ENCODE measurements at places on chromosomes 2 and 18.

- no peak for DNase-seq
These were observed 114.4 kb downstream of the FAM124B start for GRCh38 chr2:224287531-224287930.

GRCh38 chr18:31070206-31070605 lies 27.7 kb upstream of the DSC3 start:
- no peak for DNase-seq

DNA sequence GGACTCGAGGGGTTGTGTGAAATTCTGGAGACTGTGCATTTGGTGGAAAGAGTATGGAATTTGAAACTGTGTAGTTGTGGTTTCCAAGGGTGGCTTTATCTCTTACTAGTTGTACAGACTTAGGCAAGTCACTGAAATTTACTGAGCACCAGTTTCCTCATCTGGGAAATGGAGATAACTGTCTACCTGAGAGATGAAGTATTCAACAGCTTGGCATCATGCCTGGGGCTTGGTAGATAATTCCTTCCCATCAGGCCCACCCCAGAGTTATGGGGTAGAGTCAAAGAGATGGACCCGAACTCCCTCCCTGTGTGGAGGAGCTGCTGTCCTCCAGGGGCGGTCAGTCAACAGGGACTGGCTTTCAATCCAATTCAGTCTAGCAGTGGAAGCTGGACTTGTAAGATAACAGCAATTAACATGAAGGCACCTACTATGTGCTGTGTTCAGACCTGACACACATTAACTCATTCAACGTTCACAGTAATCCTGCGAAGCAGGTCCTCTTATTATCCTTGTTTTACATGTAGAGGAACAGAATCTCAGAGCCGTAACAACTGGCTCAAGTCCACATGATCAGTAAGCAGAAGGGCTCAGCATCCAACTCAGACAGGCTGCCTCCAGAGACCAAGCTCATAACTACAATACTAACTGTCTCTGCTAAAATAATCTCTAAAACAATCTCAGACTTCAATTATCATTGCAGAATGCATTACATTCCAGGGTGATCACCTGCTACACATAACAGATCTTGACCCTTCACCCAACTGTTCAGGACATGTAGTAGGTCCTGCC lies 432.1 kb downstream of the LPIN1 start:
- no peak for DNase-seq

- DNase-seq: no peak
These were observed 3.5 kb upstream of the SMCHD1 start for GRCh38 chr18:2651981-2652380.

DNA sequence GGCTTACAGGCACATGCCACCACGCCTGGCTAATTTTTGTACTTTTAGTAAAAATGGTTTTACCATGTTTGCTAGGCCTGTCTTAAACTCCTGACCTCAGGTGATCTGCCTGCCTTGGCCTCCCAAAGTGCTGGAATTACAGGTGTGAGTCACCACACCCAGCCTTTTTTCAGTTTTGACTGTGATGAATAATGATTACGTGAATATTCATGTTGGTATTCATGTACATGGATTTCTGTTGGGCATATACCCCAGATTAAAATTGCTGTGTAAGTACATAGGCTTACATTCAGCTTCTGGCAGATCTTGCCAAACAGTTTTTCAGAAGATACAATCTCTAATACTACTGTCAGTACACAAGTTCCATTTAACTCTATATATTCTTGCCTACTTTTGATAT lies 20.9 kb downstream of the SLC39A10 start:
- no peak for DNase-seq

DNA sequence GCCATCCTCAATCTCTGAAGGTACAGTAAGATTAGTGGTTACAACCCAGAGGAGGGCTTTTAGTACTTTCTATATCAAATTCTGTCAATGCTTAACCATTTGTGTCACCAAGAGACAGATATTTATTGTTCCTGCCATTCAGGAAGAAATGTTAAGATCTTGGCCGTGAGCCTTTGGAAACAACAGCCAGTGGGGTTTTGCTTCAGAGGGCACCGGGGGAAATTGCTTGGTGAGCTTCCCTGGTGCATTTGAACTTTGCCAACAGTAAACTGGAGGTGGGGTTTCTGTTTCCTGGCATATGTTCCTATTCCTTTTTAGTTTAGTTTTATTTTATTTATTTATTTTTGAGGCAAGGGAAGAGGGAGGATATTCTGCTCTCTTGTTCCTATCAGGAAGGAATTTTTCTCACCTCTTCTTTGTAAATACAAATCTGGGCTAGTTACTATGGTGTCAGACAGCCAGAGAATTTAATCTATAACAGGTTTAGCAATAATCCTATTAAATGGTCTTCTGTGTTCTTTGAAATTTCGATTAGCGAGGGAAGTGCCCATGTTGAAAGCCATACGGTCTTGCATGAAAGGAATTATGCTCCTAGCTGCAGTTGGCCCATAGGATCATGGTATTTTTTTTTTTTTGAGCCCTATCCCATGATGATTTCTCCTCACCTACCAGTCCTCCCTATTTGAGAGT lies 95.7 kb downstream of the MAIP1 start:
- DNase-seq: no peak

DNA sequence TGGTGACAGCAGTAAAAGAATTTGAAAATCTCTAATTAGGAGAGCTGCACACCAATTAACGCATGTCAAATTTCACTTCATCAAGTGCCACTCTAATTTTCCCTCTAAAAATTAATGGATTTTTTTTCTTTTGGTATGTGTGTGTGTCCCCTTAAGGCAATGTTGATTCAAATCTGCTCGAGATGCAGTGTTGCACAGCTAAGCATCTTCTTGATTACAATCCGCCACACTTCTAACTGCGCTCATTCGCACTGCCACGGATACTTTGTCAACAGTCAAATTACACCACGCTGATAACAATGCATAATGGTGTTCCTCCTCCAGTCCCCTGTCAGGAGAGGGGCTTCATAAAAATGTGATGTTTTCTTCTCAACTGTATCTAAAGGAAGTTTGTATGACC lies 261.4 kb downstream of the MEIS1 start:
- DNase-seq: no peak

DNA sequence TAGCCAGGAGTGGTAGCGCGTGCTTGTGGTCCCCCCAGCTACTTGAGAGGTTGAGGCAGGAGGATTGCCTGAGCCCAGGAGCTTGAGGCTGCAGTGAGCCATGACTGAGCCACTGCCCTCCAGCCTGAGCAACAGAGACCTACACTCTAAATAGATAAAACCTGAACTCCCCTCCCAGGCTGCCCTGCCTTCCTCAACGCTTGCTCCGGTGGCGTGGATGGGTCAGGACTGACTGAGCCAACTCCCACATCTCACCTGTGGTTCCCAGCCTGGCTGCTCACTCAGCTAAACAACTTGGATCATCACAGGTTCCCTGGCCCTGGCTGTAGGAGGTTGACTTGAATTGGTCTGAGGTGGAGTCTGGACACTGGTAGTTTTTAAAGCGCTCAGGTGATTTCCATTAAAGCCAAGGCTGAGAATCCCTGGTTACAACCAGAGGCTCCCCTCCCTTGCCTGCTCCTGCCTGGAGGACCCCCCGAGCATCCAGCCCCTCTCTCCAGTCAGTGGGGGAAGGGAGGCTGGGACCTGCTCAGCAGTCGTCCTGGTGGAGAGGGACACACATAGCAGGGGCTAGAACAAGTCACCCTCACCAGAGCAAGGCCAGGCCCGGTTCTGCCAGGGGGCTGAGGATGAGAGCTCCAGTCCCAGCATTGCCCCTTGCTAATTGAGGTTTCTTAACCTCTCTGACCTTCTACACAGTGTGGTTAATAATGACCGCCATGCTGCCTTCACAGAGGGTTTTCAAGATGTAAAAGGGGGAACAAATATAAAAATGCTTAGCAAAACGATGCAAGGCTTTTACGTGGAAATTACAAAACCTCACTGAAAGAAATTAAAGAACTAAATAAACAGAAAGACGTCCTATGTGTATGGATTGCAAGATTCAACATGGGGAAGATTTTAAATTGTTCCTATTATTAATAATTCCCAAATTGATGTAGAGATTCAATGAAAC lies 46.9 kb upstream of the TAF1B start:
- no peak for DNase-seq

- no peak for DNase-seq
These were observed 888.4 kb downstream of the TSN start for GRCh38 chr2:122643725-122644329.

DNA sequence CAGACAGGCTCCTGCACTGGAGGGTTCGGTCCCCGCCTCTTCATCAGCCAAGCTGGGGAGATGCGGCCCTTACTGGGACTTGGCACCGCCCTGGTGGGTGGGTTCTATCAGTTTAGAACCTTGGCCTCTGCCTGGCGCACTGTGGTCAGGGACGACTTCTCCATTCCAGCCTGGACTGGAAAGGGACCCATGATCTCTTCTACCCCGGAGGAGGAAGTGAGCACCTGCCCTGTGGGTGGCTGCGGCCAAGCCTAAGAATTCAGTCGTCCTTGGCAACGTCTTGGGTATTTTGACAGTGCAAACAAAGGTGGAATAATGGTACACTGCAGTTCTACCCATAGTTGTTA lies 106.9 kb upstream of the CD302 start:
- DNase-seq: no peak

GRCh38 chr2:241230435-241230834 lies 42.0 kb downstream of the ANO7 start:
- DNase-seq: no peak

DNA sequence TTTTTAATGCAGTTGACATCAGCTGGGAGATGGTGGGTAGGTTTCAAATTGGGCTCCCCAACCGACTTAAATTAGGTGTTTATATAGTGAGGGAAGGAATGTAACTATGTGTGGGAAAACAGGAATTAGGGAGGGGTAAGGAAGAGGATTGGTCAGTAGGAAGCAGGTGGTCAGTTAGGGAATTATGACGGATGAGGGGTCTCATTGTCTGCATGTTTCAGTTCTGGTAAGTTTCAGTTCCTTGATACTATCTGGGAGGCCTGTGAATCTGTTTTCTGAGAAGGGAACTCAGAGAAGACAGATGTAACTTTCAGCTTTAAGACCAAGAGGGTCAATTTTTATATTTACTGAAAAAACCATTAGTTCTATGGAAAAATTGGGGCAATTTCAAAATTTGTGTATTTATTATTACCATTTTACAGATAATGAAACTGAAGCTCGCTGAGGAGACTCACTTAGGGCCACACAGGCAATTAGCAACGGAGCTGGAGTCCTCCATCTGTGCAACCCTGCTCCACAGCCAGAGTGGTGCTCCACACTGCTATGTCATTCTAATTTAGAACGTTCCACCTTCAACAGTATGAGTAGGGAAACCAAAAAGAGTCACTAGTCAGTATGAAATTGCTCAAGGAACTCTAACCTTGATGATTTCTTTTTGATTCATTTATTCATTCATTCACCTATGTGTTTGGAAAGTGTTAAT lies 36.0 kb upstream of the CCDC195 start:
- DNase-seq: no peak

GRCh38 chr2:64493788-64494187 lies 30.3 kb upstream of the AFTPH start:
- no peak for DNase-seq

GRCh38 chr2:105779394-105779793 lies 34.7 kb downstream of the NCK2 start:
- no peak for DNase-seq

- DNase-seq: no peak
These were observed 692.9 kb upstream of the HS6ST1 start for GRCh38 chr2:129011466-129012061.

DNA sequence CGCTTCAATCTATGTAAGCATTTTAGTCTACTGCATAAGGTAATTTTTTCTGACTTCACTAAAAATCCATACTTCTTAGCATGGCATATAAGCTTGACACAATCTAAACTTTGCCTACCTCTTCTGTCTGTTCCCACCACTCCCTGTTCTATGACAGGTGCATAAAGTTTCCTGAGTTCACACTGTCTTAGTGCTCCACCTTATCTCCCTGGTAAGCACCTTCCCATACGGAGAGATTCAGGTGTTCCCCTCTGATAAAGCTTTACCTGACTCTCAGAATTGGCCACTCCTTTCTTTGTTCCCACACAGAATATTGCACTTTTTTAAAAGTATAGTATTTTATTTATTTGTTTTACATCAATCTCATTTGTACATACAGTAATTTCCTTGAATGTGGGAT lies 16.8 kb upstream of the ITGA4 start:
- DNase-seq: no peak

DNA sequence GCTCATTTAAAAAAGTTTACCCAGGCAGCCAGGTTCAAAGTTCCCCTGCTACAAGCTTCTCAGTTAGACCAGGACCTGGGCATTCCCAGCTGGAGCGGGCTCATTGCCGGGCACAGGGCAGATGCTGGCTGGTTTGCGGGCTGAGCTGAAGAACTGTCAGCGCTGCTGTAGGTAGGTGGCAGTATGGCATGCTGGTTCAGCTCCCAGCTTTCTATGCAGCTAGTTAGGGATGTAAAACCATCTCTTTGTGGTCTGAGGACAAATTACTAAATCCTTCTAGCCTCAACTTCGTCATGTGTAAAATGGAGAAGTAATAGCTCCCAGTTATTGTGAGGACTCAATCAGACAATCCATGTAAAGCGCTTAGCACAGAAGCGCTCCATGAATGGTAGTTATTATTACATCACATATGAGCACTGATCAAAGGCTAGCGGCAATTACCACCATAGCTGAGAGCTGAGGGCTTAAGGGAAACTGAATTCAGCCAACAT lies 2.4 kb upstream of the LDLRAD4 start:
- DNase-seq: no peak

DNA sequence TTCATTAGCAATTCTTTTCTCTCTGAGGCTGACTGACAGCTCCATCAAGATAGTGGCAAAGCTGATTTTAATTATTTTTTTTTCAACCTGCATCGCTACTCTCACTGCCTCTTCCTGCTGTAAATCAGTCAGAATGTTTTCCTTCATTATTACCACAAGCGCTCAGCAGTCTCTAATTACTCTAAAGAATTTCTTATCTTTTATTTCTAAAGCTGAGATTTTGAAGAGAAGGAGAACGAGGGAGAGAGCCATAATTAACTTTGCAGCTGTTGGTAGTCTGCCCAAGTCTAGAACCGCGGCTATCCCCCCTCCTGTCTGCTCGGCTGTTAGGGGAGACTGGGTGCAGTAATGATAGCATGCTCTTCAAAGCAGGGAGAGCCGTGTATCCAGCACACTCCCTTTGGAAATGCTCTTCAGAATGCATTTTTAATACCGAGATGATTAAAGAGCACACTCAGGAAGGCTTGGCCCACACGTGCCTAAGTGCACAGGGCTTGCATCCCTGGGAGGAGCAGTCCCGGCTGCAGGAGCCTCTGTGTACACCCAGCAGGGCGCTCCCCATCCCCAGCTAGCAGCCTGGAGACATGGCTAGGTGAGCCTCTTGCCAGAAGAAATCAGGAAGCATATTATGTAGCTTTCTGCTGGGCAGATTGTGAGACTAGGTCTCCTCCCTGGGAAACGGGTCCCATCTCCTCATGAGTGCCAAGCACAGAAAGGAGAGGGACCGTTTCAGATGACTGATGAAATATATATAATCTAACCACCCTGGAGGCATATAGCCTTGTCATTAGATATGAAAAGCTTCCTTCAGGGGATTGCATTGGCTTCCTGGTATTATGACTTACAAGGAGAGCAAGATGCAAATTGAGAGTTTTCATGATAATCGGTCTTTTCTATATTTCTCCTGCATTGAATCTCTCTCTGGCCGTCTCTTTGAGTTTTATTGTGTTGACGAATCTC lies 555.2 kb downstream of the CMPK2 start:
- DNase-seq: no peak

GRCh38 chr2:23782646-23783045 lies 144.3 kb downstream of the ATAD2B start:
- no peak for DNase-seq

- no peak for DNase-seq
These were observed 340.6 kb downstream of the NYAP2 start for GRCh38 chr2:225740086-225740485.

- no peak for DNase-seq
These were observed 183.8 kb downstream of the LRATD1 start for GRCh38 chr2:14816069-14817060.

- no peak for DNase-seq
These were observed 17.2 kb downstream of the PCBP1 start for GRCh38 chr2:70104231-70105111.
